Right lung (tissue), 10 donors: ENCODE measurements at places on chromosomes 7 and 10.

DNA sequence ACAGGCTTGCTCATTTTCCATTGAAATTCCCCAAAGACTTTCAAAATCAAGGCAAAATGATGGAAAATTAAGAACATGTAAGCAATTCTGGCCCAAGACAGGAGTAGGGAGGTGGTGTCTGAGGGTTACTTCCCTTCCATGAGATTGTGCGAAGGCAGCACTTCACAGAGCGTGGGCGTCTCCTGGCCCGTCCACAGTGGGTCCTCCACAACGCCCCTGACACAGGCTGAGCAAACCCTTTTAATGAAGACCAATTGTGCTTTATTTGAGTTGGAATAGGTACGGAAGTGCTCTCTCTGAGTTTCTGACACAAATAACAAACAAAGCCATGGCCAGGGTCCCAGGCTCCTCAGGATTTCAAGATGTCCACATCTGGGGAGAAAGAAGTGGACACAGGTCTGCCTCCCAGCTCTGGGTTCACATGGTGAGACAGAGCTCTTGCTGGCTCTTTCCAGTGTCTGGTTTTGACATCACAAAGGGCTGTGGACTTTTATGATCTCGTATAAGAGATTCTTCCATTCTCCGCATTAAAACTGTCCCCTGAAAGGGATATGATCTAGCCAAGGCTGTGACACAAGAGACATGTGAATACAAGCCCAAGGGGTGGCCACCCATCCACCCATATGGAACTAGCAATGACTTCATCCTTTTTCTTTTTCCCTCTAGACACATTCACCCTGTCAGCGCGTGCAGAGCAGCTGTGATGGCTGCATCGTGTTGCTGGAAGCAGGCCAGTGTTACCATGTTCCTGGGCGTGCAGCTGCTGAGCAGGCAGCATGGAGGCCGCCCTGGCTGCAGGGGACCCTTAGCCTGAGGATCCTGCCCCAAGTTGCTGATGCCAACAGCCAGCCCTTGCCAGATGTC lies 145.6 kb downstream of the ADAM12 start:
- DNase-seq, result peak; percentile 89

DNA sequence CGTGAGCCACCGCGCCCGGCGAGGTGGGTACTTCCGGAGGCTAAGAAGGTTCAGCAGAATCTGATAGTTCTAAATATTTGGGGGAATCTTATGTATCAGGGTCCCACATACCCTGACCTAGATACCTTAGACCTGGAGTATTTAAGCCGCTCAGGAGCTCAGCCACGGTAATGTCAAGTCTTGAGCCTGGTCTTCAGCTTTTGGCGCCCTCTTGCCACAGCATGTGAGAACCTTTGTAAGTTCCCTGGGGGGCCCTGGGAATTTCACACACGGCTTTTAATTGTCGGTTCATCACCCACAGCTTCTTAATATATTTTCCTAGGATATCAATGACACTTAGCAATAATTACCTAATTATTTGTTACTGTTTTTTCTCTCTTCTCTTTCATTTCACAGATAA lies 324.3 kb upstream of the GALNT17 start:
- no peak for DNase-seq

DNA sequence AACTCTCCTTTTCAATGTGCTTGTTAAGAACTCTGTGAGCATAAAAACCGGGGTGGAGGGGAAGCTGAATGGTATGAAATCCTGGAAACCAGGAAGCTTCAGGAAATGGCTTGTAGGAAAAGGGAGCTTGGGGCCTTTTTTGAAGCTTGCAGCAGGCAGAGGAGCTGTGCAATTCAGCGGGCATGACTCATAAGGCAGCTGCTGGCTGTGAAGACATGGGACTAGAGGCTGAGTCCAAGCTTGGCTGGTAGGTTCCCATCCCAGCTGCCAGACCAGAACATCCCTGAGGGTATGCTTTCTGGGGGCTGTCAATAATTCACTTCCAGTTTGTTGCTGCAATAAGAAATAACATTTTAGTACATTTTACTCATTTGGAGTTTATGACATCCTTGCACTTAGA lies 36.8 kb upstream of the CDC14C start:
- DNase-seq, result no peak

GRCh38 chr10:97849103-97849686 lies 448 bp upstream of the GOLGA7B start:
- DNase-seq, result no peak

GRCh38 chr10:17816199-17816598 lies 7.1 kb downstream of the MRC1 start:
- no peak for DNase-seq

GRCh38 chr10:122373721-122374120 lies 787 bp upstream of the PLEKHA1 start:
- DNase-seq, result peak; percentile 21

- no peak for DNase-seq
Measured at GRCh38 chr7:36788825-36789470, 64.7 kb upstream of the AOAH start.

- DNase-seq, result no peak
Measured at GRCh38 chr10:3008518-3009195, 58.7 kb upstream of the PFKP start.

DNA sequence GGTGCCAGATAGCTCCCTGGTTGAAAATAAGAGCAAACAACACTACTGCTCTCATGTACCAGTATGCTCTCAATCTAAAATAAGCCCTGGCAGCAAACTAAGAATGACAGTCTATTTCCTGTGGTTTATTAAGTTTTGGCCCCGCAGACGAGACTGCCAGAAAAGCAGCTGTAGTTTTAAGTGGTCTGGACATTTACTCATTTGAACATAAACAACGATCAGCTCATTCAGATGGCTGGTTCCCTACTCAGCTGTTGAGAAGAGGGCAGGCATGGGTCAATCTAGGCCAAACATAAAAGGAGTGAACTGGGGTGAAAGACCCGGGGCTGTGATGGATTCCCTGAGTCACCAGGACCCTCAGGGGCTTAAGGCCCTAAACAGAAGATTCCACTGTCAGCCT lies 4.5 kb downstream of the TRIL start:
- peak; percentile 85 for DNase-seq

DNA sequence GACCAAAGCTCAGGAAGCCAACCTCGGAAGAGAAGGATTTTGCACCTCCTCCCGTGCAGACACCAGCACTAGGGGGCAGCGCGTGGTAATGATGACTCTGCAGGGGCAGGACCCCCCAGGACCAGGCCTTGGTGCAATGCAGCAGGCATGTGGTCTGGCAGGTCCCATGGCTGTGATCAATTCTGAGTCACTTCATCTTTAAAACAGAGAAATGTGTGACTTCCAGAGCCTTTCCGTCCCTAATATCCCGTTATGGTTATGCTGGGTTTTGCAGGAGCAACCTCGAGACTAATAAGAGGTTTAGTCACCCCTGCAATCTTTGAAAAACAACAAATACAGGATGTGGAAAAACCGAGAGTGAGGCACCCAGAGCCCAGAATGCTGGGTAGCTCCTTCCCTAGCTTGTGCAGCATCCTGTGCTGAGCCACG lies 30.2 kb upstream of the GJD4 start:
- no peak for DNase-seq

DNA sequence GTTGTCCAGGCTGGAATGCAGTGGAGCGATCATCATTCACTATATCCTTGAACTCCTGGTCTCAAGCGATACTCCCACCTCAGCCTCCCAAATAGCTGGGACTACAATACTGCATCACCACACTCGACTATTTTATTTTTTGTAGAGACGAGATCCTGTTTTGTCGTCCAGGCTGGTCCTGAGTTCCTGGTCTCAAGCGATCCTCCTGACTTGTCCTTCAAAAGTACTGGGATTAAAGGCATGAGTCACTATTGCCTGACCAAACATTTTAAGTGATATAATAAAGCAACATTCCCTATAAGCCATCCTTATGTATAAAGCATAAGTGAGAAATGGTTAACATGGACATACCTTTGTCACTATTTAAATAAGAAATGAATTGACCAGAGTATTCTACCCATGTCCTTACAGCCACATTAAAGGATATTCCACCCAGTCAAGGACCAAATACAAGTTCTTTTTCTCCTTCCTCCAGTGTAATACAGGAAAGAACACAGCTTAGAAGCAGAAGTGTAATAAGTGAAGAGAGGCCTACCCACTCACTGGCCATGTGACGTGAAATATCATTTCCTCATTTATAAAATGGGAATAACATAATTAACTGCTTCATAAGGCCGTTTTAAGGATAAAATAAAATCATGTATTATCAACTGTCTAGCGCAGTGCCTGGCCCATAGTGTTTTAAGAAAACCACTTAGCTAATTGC lies 82.0 kb downstream of the DOCK4 start:
- no peak for DNase-seq

GRCh38 chr7:92010215-92010614 lies 69.6 kb downstream of the AKAP9 start:
- DNase-seq, result no peak

DNA sequence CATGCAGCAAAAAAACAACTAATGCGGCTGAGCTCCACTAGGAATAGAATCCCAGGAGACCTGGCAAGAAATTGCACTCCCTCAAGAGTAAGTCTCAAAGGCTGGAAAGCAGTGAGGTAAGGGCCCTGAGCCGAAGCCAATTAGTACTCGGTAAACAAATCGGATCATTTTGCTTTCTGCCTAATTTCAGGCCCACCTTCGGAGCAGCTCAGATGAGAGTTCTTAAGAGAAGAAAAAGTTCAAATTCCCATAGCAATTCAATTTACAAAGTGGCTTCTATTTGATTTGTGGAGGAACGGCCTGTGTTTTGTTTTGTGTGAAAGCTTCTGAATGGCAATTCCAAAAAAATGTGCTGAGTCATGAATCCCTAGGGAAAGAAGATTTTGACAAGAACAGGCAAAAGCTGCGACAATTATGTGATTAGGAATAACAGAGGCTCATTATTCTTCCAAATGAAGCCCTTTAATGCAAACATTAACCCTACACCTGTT lies 60.9 kb downstream of the SLC16A9 start:
- DNase-seq, result no peak

DNA sequence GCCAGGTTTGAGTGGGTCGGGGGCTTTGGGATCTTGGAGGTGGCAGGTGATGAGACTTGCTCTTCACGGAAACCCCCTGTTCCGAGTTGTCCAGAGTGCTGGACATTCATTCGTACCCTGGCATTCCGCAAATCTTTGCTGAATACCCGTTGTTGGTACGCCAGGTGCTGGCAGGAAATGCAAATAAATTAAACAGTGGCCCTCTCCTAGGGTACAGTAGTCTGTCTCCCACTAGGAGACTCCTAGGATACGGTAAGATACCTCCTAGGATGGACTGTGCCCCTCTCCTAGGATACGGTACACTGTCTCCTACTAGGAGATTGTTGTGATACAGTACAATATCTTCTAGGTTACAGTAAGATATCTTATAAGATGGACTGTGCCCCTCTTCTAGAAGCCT lies 544 bp downstream of the SEC23IP start:
- DNase-seq, result no peak

- DNase-seq, result no peak
Measured at GRCh38 chr10:129641982-129642381, 174.9 kb downstream of the MGMT start.

DNA sequence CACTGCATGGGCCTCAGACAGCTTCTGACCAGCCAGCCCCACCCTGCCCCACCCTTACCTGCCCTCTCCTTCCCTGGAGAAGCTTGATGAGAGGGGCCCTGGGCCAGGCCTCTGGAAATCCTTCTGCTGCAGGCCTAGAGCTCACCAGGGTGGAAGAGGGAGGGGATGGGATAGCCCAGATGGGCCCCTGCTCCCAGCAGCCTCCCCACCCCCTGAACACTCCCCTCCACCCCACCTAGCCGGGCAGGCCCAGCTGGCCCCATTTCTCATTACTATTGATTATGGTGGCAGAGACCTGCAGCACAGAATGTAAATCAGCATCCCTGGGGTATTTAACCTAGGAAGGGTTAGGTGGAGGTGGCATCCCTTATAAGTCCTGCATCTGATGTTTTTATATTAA lies 11.6 kb upstream of the RET start:
- DNase-seq, result no peak

DNA sequence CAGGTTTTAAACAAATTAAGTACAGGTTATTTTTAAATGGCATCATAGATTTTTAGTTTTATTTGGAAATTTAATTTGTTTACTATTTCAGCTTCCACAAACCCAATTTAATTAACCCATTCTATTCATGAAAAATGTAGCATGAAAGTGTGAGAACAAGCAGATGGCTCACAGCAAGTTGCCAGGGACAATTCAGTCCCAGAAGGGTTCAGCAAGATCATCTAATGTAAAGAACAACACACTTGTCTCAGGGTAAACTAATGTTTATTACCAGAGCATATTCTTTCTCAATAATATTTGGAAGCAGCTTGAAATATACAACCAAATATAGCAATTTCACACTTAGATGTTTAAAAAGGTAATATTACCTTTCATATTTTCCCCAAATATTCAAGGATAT lies 166.9 kb upstream of the SLC13A1 start:
- no peak for DNase-seq

GRCh38 chr10:15672469-15672868 lies 47.3 kb downstream of the ITGA8 start:
- DNase-seq, result no peak

DNA sequence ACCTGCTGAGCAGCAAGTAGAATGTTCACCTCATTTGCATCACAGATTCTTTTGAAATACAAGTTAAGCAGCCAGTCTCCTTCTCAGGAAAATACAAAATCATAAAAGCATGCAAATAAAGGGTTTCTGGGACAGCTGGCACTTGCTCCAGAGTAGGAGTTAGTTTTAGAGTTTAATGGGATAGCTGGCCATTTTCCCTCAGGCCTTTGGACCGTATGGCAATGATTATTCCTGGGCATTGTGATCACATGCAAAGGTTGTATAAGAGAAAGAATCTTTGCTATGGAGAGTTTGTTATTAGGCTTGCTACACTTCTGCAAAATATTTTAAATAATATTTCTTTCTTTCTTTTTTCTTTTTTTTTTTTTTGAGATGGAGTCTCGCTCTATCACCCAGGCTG lies 240.8 kb downstream of the CDK14 start:
- no peak for DNase-seq

- no peak for DNase-seq
Measured at GRCh38 chr10:15351099-15351820, 19.8 kb downstream of the FAM171A1 start.

GRCh38 chr10:120555842-120556532 lies 99.0 kb downstream of the PLPP4 start:
- peak; percentile 5 for DNase-seq

GRCh38 chr7:109462171-109462570 lies 892.5 kb downstream of the DNAJB9 start:
- no peak for DNase-seq
